Fibroblast of skin of right biceps (primary cell): ENCODE measurements at places on chromosomes 6 and 20.

GRCh38 chr6:100482698-100483097 lies 18.0 kb upstream of the SIM1 start:
- no peak for DNase-seq

DNA sequence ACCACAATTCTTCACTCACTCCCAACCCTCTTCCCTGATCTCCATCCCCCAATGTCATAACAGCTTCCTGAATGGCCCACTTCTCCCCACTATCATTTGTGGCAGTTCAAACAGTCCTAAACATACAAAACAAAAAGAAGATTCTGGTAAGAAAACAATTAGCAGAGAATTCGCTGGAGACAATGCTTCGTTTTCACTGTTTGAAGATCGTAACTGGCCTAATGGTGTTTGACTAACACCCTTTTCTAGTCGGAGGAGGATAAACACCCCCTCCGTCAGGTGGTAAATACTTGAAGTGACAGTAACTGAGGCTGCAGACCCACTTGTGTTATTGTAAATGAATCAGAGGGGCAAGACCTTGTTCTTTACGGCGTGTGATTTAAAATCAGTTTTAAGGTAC lies 3.8 kb downstream of the EYA2 start:
- DNase-seq, result no peak

- peak; percentile 76 for DNase-seq
Measured at GRCh38 chr6:28953039-28953584, 29.3 kb upstream of the TRIM27 start.

GRCh38 chr6:44216677-44217331 lies at the start of gene MYMX:
TSS of gene MYMX (plus strand) at chr6:44216926. CDS start at chr6:44217472, 546 bp downstream.
- no peak for DNase-seq

DNA sequence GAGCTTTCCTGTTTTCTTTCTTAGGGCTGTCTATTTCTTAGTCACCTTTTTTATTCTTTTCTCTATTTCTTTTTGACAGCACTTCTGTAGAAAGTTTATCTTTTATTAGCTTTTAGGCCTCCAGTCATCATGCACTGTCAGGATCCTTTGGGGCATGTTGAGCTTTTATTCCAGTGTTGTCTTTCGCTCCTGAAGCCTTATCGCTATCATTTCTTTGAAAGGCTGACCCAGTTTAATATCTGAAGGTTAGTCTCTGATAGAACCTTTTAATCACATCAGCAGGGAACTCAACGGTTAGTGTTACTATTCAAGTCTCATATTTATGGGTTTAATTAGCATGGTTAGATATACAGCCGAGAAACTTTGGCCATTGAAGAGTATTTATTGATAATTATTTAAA lies 745.9 kb downstream of the TBC1D32 start:
- DNase-seq, result no peak

GRCh38 chr6:10659699-10660348 lies 34.6 kb downstream of the C6orf52 start:
- DNase-seq, result peak; percentile 1

DNA sequence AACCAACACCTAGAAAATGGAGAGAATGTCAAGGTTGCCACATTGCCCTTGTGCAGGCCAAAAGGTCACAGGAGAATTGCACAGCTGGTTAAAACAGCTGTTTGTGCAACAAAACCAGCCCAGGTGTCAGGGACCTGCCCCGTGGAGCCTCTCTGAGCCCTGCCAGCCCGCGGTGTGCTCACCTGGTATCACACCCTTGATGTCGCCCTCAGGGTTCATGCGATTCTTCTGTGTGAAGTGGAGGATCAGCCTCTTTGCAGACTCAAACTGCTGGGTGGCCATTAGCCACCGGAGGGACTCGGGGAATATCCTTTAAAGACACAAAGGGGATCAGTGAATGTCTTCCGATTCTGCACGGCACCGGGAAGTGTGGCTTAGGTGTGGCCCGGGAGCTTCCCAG lies 39.2 kb downstream of the PSMG4 start:
- DNase-seq, result no peak

GRCh38 chr6:55994531-55994930 lies 119.1 kb upstream of the BMP5 start:
- no peak for DNase-seq

DNA sequence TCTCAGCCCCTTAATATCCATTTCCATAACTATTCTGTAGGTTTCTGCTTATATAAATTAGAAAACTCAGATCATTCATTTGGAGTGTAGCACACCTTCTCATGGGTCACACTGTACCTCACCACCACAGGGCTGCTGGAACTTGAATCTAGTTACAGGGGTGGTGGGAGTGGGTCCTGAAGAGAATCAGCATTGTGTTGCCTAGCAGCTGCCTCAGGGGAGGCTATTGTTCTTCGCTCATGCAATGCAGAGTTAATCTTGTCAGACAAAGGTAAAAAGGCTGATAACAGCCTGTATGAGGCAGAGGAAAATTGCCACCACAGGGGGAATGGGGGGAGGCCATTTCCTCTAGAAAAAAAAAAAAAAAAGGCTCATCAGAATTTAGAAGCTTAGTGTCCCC lies 496.0 kb upstream of the ADGRB3 start:
- DNase-seq, result no peak

DNA sequence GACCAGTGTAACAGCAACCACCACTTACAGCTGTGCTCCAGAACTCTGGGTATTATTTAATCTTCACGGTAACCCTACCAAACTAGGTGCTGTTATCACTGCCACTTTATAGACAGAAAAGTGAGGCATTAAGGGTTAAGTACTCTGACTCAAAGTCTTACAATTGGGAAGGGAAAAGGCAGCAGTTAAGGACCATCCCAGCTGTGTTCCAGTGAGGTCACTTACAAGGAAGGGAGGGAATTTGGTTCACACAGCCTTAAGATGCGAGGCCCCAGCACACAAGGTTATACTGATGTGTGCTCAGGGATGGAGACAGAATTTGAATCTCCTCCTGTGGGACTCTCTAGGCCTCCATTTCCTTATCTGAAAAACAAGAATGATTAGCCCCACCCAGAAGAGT lies 46.7 kb downstream of the TRERF1 start:
- peak; percentile 67 for DNase-seq

- no peak for DNase-seq
Measured at GRCh38 chr20:7470912-7471311, 469.3 kb downstream of the HAO1 start.

DNA sequence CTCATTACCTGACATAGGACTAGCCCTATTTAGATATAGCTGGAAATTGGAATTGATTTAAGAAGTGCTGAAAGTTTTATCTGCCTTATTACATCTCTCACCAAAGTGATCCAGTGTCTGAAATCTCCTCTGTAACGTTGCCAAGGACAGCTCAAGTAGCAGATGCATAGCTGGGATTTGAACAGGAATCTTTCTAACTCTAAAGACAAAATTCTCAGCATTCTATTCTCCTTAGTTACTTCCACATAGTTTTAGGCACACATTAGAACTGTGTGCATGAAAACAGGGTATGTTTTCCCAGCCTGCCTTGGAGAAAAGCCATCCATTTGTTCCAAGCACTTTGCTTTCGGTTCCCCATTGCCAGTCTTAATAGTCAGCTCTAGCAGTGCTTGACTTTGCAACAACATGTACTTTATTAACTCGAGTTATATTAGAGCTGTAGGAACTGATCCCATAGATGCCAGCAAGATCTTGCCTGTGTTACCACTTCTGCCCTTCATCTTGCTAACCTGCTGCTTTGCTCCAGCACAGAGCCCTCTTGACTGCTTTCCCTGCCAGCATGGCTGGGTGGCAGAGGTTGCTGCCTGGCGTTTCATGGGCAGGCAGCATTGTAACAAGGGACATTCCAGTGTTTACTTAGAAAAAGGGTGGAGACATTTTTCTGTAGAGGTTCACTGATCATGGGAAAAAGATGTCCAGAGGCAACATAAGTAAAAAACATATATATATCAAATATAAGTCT lies 56.1 kb upstream of the STMND1 start:
- DNase-seq, result peak; percentile 92
